ENCODE measurements at places on chromosomes 12 and 14.
A peak's percentile ranks its signal among the peaks of the same experiment; 100 is the strongest.

GRCh38 chr12:51913071-51914033 lies 6.0 kb downstream of the ACVRL1 start:
- DNase-seq, result no peak

GRCh38 chr12:42853370-42854140 lies 264.0 kb upstream of the PRICKLE1 start:
- DNase-seq, result no peak

DNA sequence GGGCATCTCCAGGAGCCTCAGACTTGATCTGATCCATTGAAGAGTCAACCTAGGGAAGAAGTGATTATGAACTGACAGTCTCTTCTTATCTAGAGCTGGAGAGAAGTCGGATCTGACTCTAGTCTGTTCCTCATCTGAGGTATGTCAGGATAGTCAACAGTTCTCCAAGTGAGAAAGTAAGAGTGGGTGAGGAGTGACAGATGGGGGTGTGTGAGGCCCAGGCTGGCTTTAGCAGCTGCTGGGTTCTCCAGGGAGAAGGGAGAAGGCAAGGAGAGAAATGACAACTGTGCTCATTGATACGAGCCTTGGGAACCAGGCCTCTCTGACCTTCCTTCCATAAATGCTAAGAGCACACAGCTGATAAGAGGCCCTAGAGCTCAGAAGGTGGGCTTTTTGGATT lies 53.3 kb downstream of the IRAK3 start:
- no peak for DNase-seq

DNA sequence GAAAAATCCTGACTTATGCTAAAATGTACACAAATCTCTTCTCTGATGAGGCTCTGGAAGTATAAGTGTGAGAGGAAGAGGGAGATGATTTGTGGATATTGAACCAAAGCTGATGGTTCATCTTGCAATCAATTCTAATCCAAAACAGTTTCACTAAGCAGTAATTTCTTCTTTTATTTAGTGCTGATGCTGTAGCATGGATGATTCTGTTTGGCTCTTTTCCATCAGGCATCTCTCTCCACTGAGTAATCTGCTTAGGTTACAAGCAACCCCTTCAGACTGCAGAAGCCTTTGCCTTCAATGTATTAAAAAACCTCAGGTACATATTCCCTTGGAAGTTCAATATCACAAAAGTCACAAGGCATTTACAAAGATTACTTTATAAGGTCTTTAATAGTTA lies 159.1 kb upstream of the CCDC198 start:
- DNase-seq, result no peak

DNA sequence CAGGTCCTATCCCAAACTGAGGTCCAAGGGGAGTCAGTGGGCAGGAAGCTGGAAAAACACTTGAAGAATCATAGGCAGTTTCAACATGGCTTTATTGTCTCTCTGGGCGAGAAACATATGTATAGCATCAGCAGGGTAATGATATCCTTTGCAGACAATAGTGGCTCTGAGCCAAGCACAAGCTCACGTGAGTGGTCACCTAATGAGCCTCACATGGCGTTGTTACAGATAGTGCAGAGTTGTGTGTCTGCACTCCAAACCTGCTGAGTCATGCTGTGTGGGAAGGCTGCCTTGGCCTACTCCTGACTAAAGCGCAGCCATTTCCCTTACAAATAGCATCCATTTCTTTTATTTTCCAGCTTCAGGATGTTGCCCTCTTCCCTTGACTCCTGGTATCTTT lies 105.2 kb upstream of the SYT1 start:
- peak; percentile 21 for DNase-seq

DNA sequence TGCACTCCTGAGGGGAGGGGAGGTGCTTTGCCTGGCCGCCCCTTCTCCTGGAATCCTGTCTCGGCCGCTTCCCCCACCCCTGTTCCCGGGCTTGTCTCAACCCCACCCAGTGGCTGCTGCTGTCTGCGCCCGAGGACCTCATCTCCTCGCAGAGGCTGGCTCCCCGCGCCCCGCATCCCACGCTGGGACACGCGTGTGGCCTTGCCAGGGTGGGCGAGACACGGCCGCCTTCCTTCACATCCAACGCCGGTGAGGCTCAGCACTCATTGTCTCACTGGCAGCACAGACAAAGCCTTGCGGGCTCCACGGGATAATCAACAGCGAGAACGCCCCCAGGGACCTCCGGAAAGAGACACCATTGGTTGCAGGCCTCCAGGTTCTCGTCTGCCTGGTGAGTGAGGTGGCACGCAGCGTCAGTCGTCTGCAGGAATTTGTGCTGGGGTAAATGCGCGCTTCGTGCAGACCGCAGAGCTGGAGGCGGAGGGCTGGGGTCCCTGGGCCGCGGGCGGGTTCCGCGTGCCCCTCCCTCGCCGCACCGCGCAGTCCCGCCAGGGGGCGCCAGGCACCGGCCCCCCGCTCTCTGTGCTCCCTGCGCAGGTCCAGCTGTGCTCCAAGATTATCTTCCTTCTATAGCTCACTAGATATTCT lies 26.8 kb downstream of the CCDC177 start:
- DNase-seq, result peak; percentile 53

DNA sequence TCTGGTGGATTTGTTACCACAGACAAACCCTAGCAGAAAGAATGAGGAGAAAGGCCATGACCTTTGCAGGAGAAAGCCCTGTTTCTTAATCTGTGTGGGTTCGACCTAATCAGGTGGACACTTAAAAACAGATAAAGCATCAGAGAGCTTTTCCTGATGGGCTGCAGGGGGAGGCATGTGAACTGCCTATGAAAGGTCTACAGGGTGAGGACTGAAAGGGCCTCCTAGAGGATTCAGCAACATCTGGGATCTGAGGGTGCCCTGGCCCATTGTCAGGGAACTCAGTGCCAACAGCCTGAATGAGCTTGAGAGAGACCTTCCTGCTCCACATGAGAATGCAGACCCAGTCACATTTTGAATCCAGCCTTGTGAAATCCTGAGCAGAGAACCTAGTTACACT lies 178.8 kb upstream of the DDHD1 start:
- peak; percentile 30 for DNase-seq

Measured in fibroblast of lung (primary cell).